Endodermal cell (in vitro differentiated cells): ENCODE measurements at places on chromosomes 3 and 15. TPM values are rescaled to one million over a fixed set of nuclear protein-coding genes. Genes with fewer than 3 reads are reported as not detected.

TMEM212 gene
- not detected in 2 replicates for total RNA-seq

ITIH1 gene
- total RNA-seq = not detected in 2 replicates

GATM gene
- total RNA-seq = 83.4 to 104 TPM (median 89.3 TPM) in 3 replicates

LYZL4 gene
- not detected in 2 replicates for total RNA-seq

EOMES gene
- 182 to 211 TPM (median 195 TPM) in 3 replicates for total RNA-seq

PP2D1 gene
- total RNA-seq = not detected in 2 replicates

CDC25A gene
- total RNA-seq = 14.0 to 50.9 TPM (median 48.9 TPM) in 3 replicates

ERICH6 gene
- total RNA-seq = not detected in 3 replicates

ADCY5 gene
- 5.2 to 12.5 TPM (median 6.9 TPM) in 3 replicates for total RNA-seq
